ENCODE measurements at places on chromosomes 2 and 18.
A peak's percentile ranks its signal among the peaks of the same experiment; 100 is the strongest.

GRCh38 chr2:17839959-17840358 is 23.7 kb downstream of the MSGN1 start:
- DNase-seq, result no peak

DNA sequence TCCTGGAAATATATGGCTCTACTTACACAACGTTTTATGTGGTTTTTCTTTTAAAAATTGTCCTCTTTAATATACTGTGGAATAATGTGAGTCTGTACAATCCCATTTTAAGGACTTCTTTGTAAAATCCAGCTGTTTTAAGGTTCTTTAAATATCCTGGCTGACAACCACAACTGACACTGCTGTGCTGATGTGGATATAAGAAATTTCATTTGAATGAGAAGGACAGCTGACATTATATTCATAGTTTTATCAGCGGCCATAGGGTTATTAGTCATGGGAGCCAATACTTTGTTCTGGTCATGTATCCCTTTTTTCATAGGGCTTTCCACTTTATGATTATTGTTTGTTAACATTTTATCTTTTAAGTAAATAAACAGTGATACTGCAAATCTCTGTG is 169.5 kb downstream of the CAMKMT start:
- no peak for DNase-seq

DNA sequence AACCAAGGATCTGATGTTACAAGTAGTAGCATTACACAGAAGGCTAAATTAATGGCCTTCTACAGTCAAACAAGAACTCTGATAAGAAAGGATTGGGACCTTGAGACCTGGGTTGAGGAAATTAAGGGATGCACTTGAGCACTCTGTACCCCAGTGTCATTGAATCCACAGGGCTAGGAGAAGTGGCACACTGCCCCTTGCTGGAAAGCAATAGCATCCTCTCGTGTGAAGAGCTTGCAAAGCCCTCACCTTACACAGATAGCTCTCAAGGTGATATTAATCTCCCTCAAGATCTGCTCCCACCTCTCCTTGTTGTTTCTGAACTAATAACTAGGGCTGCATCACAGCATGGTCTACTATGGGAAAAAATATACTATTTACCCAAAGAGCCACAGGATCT is 26.5 kb upstream of the CHST9 start:
- no peak for DNase-seq

DNA sequence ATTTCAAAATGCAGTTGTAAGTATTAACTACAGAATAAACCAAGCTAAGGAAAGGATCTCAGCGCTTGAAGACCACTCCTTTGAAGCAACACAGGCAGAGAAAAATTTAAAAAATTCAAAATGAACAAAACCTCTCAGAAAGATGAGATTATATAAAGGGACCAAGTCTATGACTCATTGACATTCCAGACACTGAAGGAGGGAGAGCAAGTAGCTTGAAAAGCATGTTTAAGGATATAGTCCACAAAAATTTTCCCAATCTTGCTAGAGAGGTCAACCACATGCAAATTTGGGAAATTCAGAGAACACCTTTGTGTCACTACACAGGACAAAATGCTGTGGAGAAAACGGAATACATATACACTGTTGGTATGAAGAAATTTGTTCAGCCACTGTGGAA is 112.6 kb upstream of the MC4R start:
- peak; percentile 50 for DNase-seq

DNA sequence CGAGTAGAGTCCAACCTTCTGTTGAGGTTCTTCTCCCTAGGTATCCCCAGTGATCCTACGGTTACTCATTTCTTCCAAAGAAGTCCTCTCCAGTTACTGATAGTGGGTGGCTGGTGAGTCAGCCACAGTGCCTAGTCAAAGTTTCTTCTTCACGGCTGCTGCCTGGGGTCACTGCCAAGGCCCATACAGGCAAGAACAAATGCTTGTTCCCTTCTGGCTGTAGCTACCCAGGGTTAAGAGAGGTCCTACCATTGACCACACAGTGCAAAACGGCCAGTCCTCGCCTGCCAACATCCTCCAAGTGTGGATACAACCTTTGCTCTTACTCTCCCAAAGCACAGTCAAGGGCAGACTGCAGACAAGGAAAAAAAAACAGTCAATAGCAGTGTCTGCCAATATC is 2.9 kb upstream of the PTPN4 start:
- DNase-seq, result peak; percentile 81

GRCh38 chr18:48201337-48202005 is 207.7 kb downstream of the ZBTB7C start:
- peak; percentile 6 for DNase-seq

DNA sequence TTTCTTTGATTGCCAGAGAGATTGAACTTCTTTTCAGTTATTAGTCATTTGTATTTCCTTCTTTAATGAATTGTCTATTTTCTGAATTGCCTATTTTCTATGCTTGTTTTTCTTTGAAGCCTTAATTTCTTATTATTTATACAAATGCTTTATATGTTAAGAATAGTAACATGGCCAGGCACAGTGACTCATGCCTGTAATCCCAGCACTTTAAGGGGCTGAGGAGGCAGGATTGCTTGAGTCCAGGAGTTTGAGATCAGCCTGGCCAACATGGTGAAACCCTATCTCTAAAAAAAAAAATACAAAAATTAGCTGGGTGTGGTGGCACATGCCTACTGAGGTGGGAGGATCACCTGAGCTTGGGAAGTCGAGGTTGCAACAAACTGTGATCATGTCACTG is 4.7 kb upstream of the RAB11FIP5 start:
- DNase-seq, result peak; percentile 28

DNA sequence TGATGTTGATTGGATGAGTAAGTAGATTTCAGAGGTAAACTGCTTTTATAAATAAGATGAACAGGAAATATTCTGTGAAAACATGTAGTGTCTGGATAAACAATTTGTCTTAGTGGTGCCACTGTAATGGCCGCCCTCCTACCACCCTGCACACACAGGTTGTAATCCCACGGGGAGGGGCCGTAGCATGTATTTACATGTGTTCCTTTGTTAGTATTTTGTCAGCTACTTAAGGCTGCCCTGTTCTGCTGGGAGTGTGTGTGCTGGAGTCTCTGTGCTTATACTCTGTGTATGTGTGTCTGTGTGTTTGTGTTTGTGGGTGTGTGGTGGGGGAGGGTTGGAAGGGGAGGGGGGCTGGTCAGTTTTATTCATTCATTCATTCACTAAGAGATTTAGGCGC is 5.1 kb downstream of the TSHZ1 start:
- DNase-seq, result no peak

GRCh38 chr18:8802017-8802672 is 96.8 kb downstream of the MTCL1 start:
- no peak for DNase-seq

GRCh38 chr2:239274391-239275043 is 126.3 kb downstream of the HDAC4 start:
- DNase-seq, result peak; percentile 62

- DNase-seq, result no peak
These were observed 12.6 kb downstream of the PIK3C3 start for GRCh38 chr18:41967680-41968079.

- DNase-seq, result peak; percentile 15
These were observed 184.8 kb upstream of the RND3 start for GRCh38 chr2:150672311-150672710.

- peak; percentile 46 for DNase-seq
These were observed 30.9 kb upstream of the SERPINB12 start for GRCh38 chr18:63511285-63511684.

- no peak for DNase-seq
These were observed 13.0 kb downstream of the IL18R1 start for GRCh38 chr2:102368461-102369109.

GRCh38 chr2:41483982-41484857 is 563.6 kb upstream of the PKDCC start:
- DNase-seq, result no peak

DNA sequence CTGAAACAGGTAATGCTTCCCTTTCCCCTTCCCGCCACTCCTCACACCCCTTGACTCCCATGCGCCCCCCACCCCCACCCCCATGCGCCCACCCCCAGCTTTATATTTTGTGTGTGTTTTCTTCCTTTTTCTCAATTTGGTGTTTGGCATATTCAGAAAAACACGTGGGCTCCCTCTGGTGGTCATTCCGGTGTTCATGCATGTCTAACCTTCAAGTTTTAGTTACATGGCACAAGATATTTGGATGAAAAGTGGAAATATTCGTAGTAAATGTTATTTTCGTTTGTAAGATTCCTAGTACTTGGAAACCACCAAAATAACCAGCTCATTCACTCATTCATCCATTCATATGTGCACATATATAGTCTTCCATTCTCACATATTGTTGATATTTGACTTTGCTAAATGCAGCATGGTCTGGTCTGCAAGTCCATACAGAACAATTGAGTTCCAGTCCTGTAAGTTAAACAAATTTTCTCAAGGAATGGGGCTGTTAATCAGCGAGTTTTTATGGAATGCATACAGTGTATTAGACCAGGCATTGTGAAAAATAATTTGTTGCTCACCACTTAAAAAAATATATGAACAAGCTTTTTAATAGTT is 143.6 kb upstream of the MAP3K20 start:
- DNase-seq, result peak; percentile 68

DNA sequence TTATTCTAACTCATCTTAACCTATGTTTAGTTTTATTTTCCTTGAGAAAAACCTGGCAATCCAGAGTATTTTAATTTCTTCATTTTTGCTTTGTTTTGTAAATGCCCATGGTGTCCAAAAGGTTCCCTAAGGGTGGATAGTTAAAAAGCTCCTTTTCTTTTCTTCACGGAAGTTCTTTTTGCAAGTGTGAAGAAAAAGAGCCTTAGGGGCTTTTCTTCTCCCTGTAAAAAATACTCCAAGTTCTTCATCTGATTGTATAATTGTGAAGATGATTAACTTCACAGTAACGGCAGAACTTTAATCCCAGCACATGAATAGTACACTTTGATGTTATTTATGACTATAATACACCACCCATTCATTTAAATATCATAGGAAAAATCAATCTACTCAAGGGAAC is 530.2 kb upstream of the LINC00305 start:
- DNase-seq, result no peak

GRCh38 chr18:23204589-23205235 is 69.4 kb downstream of the CABLES1 start:
- DNase-seq, result no peak

GRCh38 chr2:129256642-129257041 is 722.8 kb upstream of the RAB6C start:
- DNase-seq, result no peak

- DNase-seq, result no peak
These were observed 54.3 kb upstream of the RBM44 start for GRCh38 chr2:237744270-237744612.

DNA sequence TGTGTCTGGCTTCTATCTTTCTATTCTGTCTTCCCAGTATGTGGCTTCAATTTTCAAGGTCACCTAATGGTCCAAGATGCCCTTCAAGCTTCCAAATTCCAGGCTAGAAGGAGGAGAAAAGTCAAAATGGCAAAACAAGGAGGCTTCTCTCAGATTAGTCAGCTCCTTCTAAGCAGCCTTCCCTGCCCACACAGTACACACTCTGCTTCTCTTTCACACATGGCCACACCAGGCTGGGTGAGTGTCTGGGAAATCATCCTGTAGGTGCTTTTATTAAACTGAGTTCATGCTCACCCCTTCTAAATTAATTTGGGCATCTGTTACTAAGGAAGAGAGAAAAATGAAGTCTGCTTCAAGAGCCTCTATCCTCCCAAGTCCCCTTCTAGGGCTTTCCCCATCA is 277.2 kb upstream of the MGAT5 start:
- no peak for DNase-seq

- DNase-seq, result no peak
These were observed 95.2 kb downstream of the ZEB2 start for GRCh38 chr2:144424559-144425240.

- no peak for DNase-seq
These were observed 14.1 kb downstream of the DDX1 start for GRCh38 chr2:15605721-15606120.

GRCh38 chr18:64017870-64018269 is 48.0 kb downstream of the SERPINB8 start:
- DNase-seq, result peak; percentile 18

GRCh38 chr2:50746526-50746925 is 285.4 kb downstream of the NRXN1 start:
- DNase-seq, result peak; percentile 0

DNA sequence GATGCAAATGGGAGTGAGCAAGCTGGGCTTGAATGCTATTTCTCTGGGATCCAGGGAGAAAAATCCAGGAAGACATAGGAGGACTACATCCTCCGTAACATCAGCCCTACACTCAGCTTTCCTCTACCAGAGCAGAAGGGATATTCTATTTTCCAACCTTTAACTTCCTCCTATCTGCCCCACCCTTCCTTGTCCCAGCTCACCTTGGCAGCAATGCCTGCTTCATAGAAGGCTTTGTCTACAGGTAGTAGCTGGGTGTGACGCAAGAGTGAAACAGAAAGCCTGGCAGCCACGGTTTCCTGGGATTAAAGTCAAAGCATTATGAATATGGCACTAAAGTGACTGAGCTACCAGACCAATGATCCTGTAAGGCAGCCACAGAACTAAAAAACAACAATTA is 3.9 kb downstream of the KRTCAP3 start:
- no peak for DNase-seq

- DNase-seq, result no peak
These were observed 116.2 kb downstream of the RBMS1 start for GRCh38 chr2:160377204-160377995.

DNA sequence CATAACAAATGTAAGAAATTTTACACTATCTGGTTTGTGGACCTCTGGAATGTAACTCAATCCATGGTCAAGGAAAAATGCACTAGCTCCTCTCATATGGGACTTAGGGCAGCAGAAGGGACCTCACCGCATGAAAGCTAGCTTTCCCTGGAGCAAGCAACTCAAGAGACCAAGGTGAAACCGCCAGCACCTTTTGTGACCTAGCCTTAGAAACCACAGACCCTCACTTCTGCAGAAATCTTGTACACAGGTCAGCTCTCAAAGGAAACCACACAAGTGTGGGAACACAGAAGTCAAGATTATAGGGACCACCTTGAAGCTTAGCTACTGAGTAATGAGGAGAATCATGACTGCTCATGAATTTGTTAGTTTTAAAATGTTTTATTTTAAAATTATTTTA is 222.5 kb downstream of the DLGAP1 start:
- no peak for DNase-seq

DNA sequence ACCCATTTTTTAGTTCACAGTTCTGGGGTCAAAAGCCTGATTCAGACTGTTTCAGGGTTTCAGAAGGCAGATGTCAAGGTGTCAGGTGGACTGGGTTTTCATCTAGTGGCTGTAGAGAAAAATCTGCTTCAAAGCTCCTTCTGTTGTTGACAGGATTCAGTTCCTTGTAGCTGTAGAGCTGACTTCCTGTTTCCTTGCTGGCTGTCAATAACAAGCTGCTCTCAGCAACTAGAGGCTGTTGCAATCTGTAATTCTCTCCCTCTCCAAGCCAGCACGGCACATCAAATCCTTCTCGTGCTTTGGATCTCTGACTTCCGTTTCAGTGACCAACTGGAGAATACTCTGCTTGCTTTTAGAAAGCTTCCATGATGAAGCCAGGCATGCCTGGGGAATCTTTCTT is 179.4 kb downstream of the DOK6 start:
- no peak for DNase-seq

DNA sequence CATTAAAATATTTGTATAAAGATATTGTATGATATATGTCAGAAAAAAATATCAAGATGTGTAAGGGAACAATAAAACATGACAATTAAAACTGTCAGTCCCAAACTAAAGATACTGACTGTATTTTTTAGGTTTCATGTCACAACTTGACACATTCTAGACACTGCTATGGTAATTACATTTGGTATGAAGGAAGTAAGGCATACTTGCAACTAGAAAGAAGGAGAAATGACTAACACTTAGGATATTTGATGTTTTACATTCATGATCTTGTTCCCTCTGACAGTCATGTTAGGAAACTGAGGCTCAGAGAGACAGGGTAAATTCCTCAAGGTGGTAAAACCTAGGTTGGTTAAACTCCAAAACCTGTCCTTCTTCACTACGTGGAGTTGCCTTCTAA is 68.3 kb downstream of the TMEFF2 start:
- no peak for DNase-seq
